Stimulated activated memory B cell treated with anti-CD40 and anti-IgM and Interleukin-4, amounts not matched to agents 10 μg/mL and 1 μg/mL and 100 μg/mL, for 72 hours (primary cell): ENCODE measurements at places on chromosomes 7 and 10.

DNA sequence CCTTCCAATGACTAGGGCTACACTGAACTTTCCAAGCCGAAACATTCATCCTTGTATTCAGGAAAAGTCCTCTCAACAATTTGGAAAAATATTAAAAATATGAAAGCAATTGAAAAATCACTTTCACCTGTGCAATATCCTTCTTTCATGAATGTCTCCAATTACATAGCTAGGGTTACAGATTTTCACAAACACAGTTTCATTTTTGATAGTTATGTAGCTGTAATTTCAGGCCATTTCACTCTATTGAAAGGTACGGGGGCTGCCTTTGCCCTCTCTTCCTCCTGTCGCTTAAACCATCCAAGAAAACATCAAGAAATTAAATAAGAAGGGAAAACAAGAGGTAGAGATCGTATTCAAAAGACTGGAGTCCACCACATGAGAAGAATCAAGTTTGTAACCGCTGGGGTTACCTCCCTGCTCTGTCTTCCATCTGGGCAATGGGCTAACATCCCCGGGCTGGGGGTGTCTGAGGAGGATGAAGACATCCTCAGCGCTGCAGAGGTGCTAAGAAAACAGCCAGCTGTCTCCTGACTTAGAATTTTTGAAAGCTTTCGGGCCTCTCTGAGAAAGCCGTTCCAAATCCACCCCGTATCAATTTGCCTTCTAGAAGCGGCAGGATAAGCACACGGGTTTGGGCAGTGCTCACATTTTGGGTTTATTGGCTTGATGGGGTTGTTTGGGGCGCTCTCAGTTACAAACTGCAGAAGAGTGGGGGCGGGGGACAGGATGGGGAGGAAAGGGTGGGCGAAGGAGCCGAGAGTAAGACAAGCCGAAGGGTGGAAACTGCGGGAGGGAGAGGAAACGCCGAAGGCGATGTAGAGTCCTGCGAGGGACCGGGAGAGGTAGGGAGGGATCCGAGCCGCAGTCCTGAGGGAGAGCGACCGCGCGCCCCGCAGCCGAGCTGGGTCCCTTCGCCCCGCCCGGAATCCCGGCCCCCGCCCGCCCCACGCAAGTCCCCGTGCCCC, 24.3 kb upstream of the VAX1 start:
- ATAC-seq = no peak

- no peak for ATAC-seq
Measured at GRCh38 chr7:30170476-30171205, 35.9 kb downstream of the MTURN start.

DNA sequence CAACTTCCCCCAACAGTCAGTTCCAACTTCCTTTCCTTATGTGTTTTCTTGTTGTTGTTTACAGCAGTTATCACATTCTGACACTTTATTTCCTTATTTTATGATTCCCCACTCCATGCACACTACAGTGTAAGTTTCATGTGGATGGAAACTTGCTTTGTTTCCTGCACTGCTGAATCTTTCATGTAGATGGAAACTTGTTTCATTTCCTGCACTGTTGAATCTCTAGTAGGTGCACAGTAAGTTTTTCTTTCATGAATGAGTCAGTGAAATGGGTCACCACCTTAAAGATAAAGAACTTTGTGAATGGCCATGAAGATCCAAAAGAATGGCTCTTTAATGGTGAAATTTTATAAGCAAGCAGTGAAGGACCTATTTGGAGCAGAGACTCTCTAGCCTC, 61.4 kb downstream of the SHOC2 start:
- ATAC-seq = no peak

DNA sequence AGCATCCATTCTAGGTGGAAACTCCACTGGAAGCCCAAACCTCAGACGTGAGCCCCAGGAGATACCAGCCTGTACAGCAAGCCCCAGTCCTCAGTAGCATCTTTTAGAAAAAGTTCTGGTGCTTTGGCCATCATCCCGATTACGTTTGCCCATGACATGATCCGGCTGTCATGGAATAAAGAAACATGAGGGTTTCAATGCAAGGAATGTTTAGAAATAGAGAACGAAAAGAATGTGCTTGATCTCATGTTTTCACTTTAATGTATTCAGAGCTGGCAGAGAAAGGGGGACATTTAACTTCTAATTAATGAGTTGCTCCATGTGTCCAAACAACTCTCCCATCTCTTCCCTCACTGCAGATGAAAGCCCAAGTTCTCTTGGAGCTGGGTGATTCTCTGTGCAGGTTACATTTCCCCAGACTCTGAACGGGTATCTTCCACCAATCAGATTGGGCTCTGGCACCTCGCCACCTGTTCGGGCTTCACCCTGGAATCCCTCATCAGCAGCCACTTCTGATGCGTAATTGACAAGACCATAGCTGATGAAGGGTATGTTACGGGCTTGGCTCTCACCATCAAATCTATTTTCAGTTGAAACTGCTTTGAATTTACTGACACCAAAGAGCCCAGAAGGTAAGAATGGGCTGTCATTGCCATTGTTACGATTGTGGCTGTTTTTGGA, 165.3 kb downstream of the PLXNA4 start:
- no peak for ATAC-seq

- no peak for ATAC-seq
Measured at GRCh38 chr10:31126593-31126992, 94.9 kb upstream of the ZNF438 start.

GRCh38 chr7:7971308-7972040, 2.9 kb downstream of the GLCCI1 start:
- no peak for ATAC-seq

DNA sequence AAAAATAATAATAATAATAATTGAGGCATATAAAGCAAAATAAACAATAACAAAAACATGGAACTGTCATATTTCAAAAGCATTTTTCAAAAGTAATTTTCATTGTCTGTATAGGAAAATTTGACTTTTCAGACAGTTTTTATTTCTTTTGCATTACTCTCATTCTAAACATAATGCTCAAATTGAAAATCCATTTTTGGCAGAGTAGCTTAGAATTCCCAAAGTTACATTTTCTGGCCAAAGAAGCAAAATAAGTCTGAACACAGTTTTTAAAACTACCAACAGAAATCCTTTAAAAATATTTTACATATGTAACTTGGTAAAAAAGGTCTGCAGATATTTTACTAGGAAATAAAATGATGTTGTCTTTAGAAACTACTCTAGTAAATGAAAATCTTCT, 535.4 kb downstream of the ANKRD7 start:
- no peak for ATAC-seq

GRCh38 chr7:33853361-33854062, 51.8 kb upstream of the BMPER start:
- no peak for ATAC-seq
